ENCODE measurements at places on chromosomes 13 and 19.

GRCh38 chr13:24613755-24614154 is 66.5 kb upstream of the ATP12A start:
- no peak for DNase-seq

DNA sequence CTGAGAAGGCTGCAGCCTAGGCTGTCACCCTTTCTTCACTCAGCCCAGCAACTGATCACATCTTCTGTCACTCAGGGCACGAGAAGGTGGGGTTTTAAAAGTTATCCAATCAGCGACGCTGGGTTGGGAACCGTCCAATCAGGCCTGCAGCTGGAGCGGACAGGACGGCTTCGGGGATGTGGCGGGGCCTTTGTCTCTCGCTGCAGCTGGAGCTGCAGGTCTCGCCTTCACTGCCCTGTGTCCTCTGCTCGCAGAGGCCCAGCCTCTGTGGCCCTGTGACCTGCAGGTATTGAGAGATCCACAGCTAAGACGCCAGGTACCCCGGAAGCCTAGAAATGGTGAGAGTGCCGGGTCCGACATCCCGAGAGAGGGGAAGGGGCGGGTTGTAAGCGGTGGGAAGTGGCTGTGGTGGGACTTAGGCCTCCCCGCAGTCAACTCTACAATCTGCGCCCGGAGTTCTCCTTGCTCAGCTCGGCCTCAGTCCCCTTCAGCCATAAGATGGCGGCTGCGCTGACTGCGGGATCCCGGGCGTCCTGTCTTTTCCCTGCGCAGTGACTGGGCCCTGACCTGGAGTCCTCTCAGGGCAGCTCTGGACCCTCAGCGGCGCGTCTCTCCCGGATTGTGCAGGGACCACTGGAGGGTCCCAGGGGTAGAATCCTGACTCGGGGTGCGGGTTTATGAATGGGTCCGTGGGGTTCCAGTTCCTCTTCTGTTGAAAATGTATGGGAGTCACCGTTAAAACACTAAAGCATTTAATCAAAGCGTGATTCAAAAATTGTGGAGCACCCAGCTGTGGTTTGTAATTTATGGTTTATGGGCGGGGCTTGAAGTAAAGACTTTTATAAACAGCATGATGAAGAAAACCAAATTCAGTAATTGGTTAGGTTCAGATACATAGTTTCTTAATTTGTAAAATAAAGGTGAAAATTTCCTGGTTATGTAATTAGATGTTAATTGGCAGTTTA is at the start of gene ZNF714:
Gene ZNF714 (plus strand): TSS at position 193 of the 965 bp plus-strand sequence. CDS start 16,066 bp downstream, outside the sequence.
- peak; percentile 87 for DNase-seq

GRCh38 chr19:16022251-16022650 is 54.0 kb upstream of the TPM4 start:
- no peak for DNase-seq

- DNase-seq = no peak
These were observed 4.6 kb downstream of the CADM4 start for GRCh38 chr19:43634872-43635560.

- no peak for DNase-seq
These were observed 8.6 kb upstream of the IRS2 start for GRCh38 chr13:109795011-109795410.

- no peak for DNase-seq
These were observed 7.8 kb downstream of the ZSCAN5B start for GRCh38 chr19:56189785-56190184.

- DNase-seq = no peak
These were observed 160.3 kb downstream of the ITGBL1 start for GRCh38 chr13:101612735-101613134.

GRCh38 chr19:31574251-31574973 is 225.2 kb upstream of the TSHZ3 start:
- no peak for DNase-seq

- DNase-seq = no peak
These were observed 6.3 kb upstream of the PNPLA6 start for GRCh38 chr19:7529246-7529600.

GRCh38 chr13:70798385-70798784 is 690.1 kb upstream of the KLHL1 start:
- no peak for DNase-seq

DNA sequence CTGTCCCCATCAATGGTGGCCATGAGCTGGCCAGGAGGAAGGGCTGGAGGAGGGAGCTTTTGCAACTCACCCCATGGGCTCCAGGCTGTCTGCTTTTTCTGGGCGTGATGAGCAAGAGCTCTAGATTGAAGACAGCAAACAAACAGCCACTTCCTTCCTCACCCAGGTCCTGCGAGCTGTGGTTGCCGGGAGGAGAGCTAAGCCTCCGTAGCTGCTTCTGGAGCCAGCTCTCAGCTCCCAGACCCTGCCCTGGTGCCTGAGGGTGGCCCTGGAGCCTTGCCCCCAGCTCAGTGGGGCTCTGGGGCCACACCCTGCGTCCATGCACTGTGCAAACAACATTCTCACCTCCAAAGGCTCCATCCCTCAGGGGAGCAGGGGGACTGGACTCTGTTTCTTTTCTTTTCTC is 6.2 kb downstream of the MYO1F start:
- peak; percentile 61 for DNase-seq

GRCh38 chr19:49605605-49606004 is 14.6 kb downstream of the PRR12 start:
- DNase-seq = no peak

- DNase-seq = no peak
These were observed 522.1 kb downstream of the SUCLA2 start for GRCh38 chr13:47478985-47479384.

- no peak for DNase-seq
These were observed 400.2 kb downstream of the SLITRK5 start for GRCh38 chr13:88071371-88071770.

- DNase-seq = no peak
These were observed at the start of gene C5AR2 for GRCh38 chr19:47331931-47332547. Gene C5AR2 (plus strand): TSS chr19:47332175. CDS start chr19:47340800, 8,625 bp downstream.

GRCh38 chr13:35389535-35389934 is 87.0 kb downstream of the MAB21L1 start:
- DNase-seq = no peak

DNA sequence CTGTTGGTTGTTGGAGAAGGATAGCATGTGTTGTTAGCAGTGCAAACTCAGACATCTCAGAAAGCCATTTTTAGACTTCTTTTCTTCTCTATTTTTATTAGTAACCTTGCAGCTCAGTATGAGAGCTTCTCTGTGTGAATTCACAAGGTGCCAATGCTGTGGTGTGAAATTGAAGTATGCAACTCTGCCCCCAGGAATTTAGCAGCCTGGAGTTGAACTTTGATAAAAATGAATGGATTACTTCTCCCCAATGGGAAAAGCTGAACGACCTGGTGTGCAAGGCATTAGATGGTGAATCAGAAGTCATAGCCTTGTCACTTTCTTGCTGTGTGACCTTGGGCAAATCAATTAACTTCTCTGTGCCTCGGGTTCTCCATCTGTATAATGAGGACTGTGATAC is 512.3 kb upstream of the PCDH9 start:
- no peak for DNase-seq

DNA sequence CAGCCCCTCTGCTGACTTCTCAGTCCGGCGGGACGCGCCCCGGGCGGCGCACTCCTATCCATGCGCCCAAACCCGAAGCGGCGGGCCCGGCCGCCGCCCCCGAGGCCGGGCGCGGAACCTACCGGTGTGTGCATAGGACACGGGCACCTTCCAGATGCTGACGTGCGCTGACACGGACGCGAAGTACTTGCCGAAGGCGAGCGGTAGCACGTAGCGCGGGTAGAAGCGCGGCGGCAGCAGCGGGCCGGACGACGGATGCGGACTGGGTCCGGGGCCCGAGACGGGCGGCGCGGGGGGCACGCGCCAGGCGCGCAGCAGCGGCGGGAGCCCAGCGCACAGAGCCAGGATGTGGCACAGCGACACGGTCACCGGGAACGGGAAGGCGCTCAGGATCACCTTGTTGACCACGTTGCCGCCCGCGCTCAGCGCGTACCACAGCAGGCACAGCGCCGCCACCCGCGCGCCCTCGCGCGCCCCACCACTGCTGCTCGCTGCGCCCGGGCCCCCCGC is 338 bp downstream of the SLC35E1 start:
- DNase-seq = peak; percentile 46

DNA sequence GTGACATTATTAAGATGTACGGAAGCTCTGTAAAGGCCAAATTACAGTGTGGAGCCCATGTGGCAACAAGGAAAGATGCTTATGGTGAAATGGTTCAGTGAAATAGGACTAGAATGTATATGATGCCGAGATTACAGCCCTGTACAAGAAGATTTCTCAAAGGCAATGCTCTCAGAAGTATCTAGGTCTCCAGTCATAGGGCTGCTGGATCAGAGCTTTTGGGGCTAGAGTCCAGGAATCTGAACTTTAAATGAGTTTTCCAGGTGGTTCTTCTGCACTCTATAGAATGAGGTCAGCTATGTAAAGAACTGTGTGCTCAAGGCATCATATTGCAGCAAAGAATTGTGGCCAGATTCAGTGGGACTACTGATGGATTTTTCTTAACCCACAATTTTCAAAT is 75.4 kb upstream of the STK24 start:
- DNase-seq = no peak

DNA sequence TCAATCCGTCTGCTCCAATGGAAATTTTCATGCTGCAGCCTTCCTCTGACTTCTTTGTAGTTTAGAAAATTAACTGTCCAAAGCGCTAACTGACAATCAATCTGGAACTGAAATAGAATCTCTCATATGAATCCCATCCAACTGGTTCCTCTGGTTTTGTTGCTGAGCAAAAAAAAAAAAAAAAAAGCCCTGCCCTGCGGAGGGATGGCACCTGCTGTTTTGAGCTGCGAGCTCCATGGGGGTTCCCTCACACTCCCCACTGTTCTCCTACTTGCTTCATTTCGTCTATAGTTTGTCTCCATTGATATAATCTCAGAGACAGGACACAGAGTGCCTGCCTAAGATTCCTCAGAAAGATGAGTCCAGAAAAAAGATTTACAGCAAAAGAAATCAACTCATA is 33.4 kb downstream of the FAAP24 start:
- no peak for DNase-seq

GRCh38 chr13:97139691-97140090 is 82.4 kb upstream of the MBNL2 start:
- no peak for DNase-seq

DNA sequence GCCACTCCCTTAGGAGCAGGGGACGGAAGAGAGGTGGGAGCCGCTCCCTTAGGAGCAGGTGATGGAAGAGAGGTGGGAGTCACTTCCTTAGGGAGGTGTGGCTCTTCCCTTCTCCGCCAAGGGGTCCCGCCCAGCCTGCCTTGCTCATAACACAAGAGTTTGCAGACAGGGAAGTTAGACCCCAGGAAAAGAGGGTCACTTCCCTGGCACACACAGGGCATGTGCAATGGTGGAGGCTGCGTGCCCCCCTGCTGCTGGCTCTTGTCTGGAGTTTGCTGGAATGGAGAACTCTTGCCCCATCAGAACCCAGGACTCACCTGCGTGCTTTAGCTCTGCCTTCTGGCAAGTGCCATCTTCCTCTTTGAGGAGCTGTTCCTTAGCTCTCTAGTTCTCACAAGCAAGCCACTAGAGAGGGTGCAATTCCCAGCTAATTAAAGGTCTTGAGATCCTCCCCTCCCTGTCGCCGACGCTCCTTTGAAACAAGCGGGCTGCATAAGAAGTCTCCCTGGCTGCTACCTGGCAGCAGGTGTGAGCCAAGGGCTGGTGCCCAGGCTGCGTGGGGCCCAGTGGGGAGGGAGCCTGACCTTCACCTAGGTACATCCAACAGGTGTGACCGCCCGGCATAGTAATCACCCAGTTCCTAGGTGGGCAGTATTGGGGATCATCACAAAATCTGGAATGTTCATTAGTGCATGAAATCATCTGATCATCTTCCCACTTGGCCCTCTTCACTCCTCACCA is 281.6 kb downstream of the ZNF536 start:
- no peak for DNase-seq

DNA sequence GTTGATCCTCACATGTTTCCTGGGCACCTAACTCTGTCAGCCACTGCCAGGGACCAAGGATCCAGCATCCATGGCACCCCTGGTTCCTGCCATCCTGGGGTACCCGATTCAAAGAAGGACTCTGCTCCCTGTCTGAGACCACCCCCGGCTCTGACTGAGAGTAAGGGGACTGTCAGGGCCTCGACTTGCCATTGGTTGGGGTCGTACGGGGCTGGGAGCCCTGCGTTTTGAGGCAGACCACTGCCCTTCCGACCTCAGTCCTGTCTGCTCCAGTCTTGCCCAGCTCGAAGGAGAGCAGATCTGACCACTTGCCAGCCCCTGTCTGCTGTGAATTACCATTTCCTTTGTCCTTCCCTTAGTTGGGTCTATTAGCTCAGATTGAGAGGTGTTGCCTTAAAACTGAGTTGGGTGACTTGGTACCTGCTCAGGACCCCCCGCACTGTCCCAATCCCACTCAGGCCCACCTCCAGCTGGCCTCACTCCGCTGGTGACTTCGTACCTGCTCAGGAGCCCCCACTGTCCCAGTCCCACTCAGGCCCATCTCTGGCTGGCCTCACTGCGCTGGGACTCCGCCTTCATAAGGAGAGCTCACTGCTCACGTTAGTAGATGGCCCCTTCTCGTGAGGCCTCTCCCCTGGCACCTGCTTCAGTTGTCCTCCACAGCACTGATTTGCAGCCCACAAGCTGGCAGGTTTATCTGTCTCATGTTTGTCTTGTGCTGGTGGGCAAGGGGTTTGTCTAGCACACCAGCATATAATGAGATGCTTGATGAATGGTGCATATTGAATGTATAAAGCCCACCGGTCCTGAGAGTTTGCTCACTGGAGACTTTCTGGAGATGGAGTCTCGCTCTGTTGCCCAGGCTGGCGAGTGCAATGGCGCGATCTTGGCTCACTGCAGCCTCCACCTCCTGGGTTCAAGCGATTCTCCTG is 3.9 kb downstream of the RPL28 start:
- no peak for DNase-seq

DNA sequence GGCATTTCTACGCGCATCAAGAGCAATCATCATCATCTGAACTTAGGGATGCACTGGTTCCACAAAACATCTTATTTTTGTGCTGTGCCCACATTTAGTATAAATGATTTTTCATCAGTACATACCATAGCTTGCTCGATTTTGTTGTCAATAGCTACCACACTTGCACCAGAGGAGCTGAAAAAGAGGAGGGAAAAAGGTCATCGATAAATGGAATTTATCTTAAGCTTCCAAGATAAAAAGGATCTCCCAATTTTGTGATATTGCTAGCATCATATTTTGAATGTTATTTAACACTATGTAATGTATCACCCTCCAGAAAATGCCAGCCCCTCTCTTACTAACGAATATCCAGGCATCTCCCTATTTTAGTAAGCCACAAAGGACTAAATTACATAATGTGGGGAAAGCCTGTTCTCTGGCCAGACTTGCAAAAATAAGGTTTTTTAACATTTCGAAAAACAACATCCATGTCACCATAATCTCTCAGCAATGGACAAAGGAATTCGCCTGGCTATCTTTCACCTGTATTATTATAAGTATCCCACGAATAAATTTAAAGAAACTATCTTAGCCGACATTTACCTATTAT is 62.4 kb downstream of the SERP2 start:
- DNase-seq = no peak
